Stimulated activated CD4-positive, alpha-beta T cell treated with anti-CD3 and anti-CD28 coated beads, TNF-alpha, amount 100 ng/mL, for 4 hours (primary cell): ENCODE measurements at places on chromosomes 4 and X.

DNA sequence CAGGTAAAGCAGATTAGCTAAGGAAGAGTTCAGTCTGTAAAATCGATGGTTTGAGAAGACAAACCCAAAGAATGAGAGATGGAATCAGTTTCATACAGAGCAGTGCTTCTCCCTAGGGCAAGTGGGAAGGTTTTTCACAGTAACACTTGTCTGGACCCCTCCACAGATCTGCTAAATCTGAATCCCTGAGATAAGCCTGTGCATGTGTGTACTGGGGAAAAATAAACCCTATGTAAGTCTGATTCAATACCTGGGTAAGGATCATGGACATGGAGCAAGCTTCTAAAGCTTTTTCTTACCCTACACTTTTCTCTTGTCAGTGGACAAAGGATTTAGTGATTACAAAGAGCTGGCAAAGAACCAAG lies 13.6 kb downstream of the ELOVL6 start:
- no peak for DNase-seq

GRCh38 chr4:38832624-38833528 lies 23.7 kb downstream of the TLR6 start:
- DNase-seq = no peak

GRCh38 chrX:33285550-33285949 lies 74.2 kb upstream of the DMD start:
- DNase-seq = no peak

GRCh38 chrX:45110494-45110893 lies 90.2 kb downstream of the DIPK2B start:
- no peak for DNase-seq

- DNase-seq = no peak
Measured at GRCh38 chr4:176236946-176237345, 32.1 kb downstream of the ASB5 start.
